Progenitor cell of endocrine pancreas (in vitro differentiated cells): ENCODE measurements at places on chromosomes 1 and 21. TPM values are rescaled to one million over a fixed set of nuclear protein-coding genes. Genes with fewer than 3 reads are reported as not detected.
A peak's percentile ranks its signal among the peaks of the same experiment; 100 is the strongest.

GRCh38 chr1:145855426-145855948, 3.4 kb downstream of the PIAS3 start:
- no peak overlapping the region for H3K4me3 ChIP-seq
- no peak overlapping the region for H3K27ac ChIP-seq
- H3K27me3 ChIP-seq = no peaks in the 10 kb centered on the region
- H3K4me1 ChIP-seq = peaks cover 5% of the 10 kb centered on the region
- DNase-seq = no peak
- peaks cover 14% of the 10 kb centered on the region for H3K36me3 ChIP-seq

DNA sequence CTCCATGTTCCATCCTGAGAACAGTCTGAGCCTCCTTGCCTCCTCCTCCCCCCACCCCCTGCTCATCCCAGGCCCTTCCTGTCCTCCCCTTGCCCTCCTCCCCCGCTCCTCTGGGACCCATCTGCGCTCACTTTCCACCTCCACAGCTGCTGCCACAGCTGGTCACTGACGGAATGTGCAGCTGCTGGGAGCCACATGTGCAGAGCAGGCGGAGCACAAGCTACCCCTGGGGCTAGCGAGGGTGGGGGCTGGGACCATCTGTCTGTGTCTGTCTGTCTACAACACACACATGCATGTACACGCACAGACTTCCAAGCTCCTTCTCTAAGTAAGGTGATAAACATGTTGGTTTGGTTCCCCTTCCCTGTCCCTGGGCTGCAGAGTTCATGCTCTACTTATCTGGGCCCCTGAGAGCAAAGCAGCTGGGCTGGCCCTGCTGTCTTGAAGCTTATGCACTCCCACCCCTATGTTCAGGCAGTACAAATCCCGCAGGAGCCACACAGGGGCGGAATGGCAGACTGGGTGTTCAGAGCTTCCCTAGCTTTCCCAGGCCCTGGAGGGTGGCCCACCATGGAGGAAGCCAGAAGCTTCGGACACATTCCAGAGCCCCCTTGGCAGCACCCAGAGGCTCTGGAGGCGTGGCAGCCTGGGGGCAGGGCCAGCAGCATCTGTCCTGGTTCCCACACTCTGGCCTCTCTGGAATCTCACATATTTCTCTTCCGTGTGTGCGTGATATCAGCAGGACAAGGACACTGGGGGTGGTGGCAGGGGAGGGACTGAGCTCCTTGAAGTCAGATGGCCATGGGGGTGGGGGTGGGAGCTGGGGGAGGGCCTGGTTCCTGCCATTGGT, 7.0 kb upstream of the HEYL start:
- peaks cover 27% of the 10 kb centered on the region for H3K27me3 ChIP-seq
- no peak overlapping the region for H3K4me3 ChIP-seq
- peak overlapping the region; percentile 94 for H3K27ac ChIP-seq
- H3K4me1 ChIP-seq = peaks cover 8% of the 10 kb centered on the region

GRCh38 chr1:211610779-211611556, 32.0 kb upstream of the SLC30A1 start:
- no peaks in the 10 kb centered on the region for H3K36me3 ChIP-seq
- DNase-seq = no peak
- peaks cover 17% of the 10 kb centered on the region for H3K27me3 ChIP-seq
- no peak overlapping the region for H3K27ac ChIP-seq
- H3K4me3 ChIP-seq = no peak overlapping the region

- H3K4me1 ChIP-seq = peaks cover 3% of the 10 kb centered on the region
- no peaks in the 10 kb centered on the region for H3K27me3 ChIP-seq
- DNase-seq = no peak
- no peak overlapping the region for H3K4me3 ChIP-seq
These were observed 236.9 kb downstream of the RPS6KC1 start for GRCh38 chr1:213287987-213288386.

DNA sequence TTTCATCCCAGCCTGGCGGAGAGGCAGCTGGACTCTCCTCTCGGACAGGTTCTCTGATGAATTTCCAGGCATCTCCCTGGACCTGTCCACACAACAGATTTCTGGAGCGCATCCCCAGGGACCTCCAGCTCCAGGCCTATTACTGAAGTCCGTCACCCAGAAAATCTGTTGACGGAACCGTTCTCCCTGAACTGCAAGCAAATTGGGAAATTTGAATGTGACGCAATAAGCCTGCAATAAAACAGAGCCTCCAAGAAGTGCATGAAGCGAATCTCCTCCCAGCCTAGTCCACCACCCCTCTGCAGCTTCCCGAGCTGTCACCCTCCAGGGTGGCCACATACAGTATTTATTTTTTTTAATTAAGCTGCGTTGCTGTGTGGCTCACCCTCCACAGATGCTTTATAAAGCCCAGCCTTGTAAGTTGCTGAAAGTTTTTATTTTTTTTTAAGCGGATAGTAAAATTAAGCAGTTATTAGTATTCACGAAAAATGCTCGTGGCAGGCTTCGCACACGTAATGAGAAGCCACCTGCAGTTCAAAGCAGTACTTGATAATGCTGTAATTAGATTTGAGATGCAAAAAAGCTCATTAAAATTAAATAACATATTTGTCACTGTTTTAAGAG, 173.3 kb downstream of the CAMTA1 start:
- no peak overlapping the region for H3K4me3 ChIP-seq
- H3K4me1 ChIP-seq = peaks cover 39% of the 10 kb centered on the region
- DNase-seq = no peak
- no peak overlapping the region for H3K27ac ChIP-seq
- no peaks in the 10 kb centered on the region for H3K36me3 ChIP-seq
- H3K27me3 ChIP-seq = no peaks in the 10 kb centered on the region

- no peak overlapping the region for H3K4me3 ChIP-seq
- DNase-seq = no peak
- H3K27ac ChIP-seq = peak overlapping the region; percentile 65
These were observed 19.1 kb downstream of the OPTC start for GRCh38 chr1:203512848-203513584.

Gene SH2D1B
- not detected in 2 replicates for total RNA-seq

Gene MYBPH
- not detected in 2 replicates for total RNA-seq
